CD4-positive, alpha-beta T cell (primary cell): ENCODE measurements at places on chromosomes 3 and 15. TPM values are rescaled to one million over a fixed set of nuclear protein-coding genes. Genes with fewer than 3 reads are reported as not detected.

DNA sequence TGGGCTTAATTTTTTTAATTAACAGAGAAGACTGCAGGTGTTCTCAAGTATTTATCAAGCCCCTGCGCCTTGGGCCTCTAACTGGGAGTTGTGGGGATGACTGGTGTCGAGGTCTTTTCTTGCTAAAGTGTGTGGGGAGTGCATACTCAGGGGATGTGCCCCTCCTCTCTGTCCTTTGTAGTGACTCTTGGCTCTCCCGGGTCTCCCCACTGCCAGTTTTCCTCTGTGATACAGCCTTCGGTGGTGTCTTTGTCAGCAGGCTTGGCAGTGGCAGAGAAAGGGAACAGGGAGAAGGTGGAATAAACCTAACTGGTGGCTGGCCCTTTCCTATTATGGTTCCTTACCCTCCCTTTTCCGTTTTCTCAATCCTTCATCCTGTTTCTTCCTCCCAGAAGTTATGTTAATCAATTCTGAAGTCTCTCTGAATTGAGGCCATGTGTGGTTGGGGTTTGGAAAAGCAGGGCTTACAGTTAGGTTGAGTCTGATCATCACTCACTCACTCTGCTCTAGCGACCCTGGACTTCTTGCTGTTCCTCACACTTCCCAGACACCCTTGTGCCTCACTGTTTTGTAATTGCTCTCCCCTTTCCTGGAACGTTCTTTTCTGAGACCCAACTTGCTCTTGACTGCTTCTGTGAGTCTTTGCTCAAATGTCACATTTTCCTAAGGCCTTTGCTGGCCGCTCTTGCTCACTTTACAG lies 158.1 kb downstream of the PTPRG start:
- no peak for DNase-seq

- peak; percentile 37 for DNase-seq
These were observed 4.4 kb downstream of the SH3BP5 start for GRCh38 chr3:15327941-15328340.

- DNase-seq: no peak
These were observed 703.0 kb downstream of the PLOD2 start for GRCh38 chr3:145457825-145458552.

- no peak for DNase-seq
These were observed 62.4 kb downstream of the ATP2C1 start for GRCh38 chr3:130956281-130956680.

DNA sequence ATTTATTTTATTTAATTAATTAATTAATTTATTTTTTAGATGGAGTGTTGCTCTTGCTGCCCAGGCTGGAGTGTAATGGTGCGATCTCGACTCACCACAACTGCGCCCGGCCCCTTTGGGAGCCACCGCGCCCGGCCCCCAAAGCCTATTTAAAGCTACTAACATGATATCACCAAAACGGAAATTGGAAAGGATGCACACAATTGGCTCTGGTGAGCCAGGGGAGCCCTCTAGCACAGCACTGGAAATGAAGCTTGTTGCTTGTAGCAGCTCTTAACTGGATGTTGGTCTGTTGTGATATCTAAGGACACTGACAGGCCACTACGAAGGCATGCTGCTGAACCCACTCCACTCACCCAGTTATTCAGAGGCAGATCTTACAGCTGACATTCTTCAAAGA lies 104.5 kb downstream of the IGF2BP2 start:
- DNase-seq: no peak

DNA sequence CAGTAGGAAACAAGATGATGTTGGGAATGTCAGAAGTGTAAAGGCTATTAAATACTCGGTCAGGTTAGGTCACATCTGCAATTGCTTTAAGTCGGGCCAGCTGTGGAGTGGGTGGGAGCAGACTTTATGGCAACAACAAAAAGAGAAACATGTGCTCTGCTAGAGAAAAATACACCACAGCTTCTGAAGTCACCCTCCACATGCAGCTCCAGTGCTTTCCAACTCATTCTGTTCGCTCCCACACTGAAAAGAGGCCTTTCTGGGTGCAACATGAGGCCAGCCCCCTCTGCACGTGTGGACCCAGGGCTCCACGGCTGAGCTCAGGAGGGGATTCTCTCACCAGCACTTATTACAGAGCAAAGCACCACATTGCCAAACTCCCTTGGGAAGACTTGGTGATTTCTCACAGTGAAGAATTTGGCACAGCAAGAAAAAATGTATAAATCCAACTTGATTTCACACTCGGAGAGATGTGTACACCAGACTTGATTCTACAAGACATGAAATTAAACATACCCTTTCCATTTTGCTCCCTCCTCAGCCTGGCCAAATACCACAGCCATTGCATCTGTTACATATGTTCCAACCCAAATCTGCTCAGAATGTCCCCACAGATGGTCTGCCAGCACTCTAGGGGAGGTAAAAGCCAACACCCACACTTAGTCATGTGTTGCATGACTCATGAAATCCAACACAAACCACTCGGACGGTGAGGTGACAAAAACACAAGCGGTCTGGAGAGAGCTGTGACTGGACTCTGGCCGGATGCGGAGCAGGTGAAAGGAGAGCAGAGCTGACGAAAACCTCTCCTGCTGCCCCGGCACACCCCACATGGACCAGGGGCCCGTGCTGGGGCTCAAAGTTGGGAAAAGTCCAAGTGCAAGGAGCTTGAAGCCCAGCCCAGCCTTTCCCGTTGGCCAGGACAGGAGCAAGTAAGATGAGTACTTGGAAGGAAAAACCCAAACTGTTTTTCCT lies 74.6 kb downstream of the ITGB5 start:
- DNase-seq: no peak

GRCh38 chr3:175421902-175422301 lies 562.8 kb downstream of the NAALADL2 start:
- no peak for DNase-seq

Gene SH2D7
- not detected for total RNA-seq

DNA sequence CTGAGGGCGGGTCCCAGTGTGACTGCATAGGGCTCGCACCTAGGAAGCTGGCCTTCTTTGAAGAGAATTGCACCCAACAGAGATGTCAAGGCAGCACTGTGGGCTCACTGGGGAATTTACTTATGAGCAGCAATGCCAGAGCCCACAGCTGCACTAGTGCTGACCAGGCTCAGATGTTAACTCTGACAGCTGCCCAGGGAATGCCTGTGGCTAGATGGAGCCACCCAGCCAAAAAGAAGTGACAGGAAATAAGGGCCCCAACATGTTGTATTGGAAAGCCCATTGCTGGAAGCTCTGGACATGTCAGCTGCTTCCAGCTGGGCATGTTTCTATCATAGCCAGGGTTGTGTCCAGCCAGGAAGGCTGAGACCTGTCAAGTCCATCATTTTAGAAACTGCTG lies 90.9 kb upstream of the ZNF280D start:
- no peak for DNase-seq

DNA sequence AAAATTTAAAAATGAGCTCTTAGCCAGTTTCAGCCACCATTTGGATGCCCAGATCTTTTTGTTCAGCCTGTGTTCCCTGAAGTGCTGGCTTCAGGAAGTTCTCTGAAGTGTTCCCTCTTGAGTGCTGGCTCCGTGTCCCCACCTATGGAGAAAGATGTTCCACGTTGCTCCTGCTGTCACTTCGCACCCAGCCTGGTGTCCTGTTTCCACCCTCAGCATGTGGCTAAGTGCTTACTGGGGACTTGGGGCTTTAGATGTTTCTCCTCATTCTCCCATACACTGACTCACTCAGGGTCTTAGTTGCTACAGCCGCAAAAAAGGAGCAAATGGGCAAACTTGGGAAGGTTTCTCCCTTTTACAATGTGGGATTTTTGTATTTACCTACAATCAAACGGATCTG lies 16.6 kb downstream of the CHCHD6 start:
- no peak for DNase-seq

DNA sequence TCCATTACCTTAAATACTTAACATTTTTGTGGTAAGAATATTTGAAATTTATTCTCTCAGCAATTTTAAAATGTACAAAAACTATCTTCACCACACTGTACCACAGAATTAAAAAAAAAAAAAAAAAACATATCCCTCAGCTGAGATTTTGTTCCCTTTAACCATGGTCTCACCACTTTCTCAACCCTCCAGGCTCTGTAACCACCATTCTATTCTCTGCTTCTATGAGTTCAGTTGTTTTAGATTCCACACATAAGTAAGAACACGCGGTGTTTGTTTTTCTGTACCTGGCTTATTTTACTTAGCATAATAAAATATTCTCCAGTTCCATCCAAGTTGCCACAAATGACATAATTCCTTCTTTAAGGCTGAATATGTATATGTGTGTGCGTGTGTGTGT lies 41.5 kb downstream of the CSNK1G1 start:
- no peak for DNase-seq

DNA sequence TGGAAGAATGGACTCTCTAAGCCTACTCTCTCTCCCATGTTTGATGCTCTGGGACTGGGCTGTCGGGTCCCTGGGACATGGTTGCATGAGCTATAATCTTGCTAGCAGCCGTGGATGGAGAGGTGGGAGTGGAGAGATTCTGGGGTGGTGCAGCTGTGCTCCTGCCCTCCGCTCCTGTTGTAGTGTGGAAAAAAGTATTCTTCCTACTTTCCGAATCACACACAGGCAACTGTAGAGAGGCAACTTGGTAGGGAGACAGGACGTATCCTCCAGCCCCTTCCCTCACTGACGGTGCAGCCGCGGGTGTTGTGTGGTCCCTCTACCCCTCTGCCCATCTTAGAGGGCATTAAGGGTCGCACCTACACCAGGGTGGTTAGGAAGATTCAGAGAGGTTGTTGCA lies 281.4 kb upstream of the TLE3 start:
- DNase-seq: no peak

- DNase-seq: no peak
These were observed 8.7 kb downstream of the SLC27A2 start for GRCh38 chr15:50190723-50191122.

- no peak for DNase-seq
These were observed 88.8 kb downstream of the MEGF11 start for GRCh38 chr15:66164788-66165187.

Gene BCL2A1
- 20.0 TPM for total RNA-seq

GRCh38 chr3:50299929-50300680 lies 900 bp upstream of the HYAL3 start:
- DNase-seq: no peak

DNA sequence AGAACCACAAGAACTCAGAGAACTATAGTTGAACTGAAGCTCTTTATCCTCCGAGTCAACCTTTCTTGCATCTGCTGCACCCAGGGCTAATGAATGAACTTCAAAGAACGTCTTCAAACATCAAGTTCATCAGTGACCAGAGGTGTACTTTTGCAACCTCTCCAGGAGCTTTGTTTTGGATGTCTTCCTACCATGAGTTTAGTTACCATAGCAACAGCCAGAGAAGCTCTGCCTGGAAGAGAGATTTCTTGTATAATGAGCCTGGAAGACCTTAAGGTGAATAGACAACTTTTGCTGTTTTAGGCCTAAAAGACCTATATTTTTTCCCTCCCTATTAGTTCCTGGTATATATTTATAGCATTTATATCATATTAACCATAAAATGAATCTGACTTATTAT lies 9.1 kb downstream of the ACTC1 start:
- no peak for DNase-seq

Gene SNX22
- 0.14 TPM for total RNA-seq

Gene GOLGA6D
- total RNA-seq: not detected

Gene IL5RA
- total RNA-seq: 0.99 TPM

DNA sequence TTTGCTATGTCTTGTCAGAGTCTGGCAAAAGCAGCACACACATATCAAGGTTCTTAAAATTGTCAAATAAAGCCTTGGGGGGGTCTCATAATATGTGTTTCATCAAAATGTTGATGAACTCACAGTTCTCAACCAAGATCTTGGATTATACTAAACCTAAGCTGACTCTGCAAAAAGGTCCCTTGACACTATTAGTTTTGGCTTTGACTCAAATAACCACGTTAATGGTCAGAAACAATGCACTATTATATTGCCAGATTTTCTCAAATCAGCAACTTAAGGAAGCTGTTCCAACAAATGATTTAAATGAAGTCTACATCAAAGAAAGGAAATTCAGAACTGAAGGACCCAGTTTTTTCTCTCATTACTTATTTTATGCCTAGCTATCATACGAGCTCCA lies 1063.9 kb downstream of the ROBO1 start:
- DNase-seq: no peak

- no peak for DNase-seq
These were observed 354.3 kb upstream of the AGTR1 start for GRCh38 chr3:148343416-148343815.

Gene NR2F2
- not detected for total RNA-seq

- no peak for DNase-seq
These were observed 221.5 kb downstream of the ULK4 start for GRCh38 chr3:41740374-41740886.

- DNase-seq: no peak
These were observed 34.8 kb upstream of the CFAP20DC start for GRCh38 chr3:59084583-59084982.

Gene CPN2
- not detected for total RNA-seq

Gene AADAC
- total RNA-seq: not detected

DNA sequence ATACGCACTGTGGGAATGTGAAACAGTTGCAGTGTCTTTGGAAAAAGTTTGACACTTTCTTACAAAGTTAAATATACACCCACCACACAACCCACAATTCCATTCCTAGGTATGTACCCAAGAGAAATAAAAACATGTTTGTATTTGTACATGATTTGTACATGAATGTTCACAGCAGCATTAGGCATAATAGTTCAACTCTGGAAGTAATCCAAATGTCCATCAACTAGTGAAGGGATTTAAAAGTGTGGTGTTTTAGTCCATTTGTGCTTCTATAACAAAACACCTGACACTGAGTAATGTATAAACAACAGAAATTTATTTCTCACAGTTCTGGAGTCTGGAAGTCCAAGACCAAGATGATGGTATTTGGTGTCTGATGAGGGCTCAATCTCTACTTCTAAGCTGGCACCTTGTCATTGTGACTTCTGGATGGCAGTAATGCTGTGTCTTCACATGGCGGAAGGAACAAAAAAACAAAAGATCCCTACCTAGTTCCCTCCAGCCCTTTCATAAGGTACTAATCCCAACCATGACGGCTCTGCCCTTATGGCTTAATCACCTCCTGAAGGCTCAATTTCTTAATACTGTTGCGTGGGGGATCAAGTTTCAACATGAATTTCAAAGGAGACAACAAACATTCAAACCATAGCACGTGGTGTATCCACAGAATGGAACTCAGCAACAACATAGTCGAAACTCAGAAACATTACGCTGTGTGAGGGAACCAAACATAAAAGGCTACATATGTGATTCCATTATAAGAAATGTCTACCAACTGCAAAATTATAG lies 120.5 kb downstream of the AQP9 start:
- no peak for DNase-seq

DNA sequence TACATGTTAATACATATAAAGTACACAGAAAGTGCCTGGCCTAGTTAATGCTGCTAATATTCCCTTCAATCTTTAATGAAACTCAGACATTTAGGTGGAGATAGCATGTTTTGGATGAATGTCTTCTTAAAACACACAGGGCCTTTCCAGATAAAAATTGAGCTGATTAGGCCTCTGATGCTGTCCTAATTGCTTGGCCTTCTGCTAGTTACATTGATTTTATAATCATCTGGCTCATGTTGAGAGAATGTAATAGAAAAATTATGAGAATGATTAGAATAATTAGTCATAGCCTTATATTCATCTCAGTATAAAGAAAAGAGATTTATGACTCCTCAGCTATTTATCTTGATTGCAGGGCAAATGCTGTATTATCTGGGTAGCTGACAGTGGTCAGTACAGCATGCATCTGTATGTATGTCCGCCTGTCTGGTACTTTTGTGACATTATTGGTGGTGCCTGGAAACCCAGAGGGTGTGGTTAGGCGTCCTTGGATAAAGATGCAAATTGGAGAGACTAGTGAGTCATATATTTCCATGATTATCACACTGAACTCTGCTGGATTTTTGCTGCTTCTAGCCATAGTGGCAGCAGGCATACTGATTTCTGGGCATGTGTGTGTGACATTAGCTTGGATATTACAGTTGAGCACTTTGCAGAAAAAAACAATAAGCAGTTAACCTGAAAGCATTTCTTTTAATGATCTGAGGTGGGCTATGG lies 120.8 kb downstream of the FEZF2 start:
- DNase-seq: no peak
